ENCODE measurements at places on chromosomes 11 and 22. TPM values are rescaled to one million over a fixed set of nuclear protein-coding genes. Genes with fewer than 3 reads are reported as not detected.
A peak's percentile ranks its signal among the peaks of the same experiment; 100 is the strongest.

The GRAP2 gene
- 0.58 TPM for total RNA-seq

The TRPM5 gene
- total RNA-seq = 0.84 TPM

The CHST1 gene
- total RNA-seq = 0.31 TPM

The ESAM gene
- 1.4 TPM for total RNA-seq

The PRG3 gene
- not detected for total RNA-seq

The TTLL8 gene
- not detected for total RNA-seq

The RIC3 gene
- total RNA-seq = 23.4 TPM

The HEPN1 gene
- total RNA-seq = not detected

The OR2D2 gene
- total RNA-seq = 0.53 TPM

The KCNK4 gene
- not detected for total RNA-seq

The CNTF gene
- total RNA-seq = 3.9 TPM

The INCENP gene
- 58.0 TPM for total RNA-seq

The NCAM1 gene
- total RNA-seq = 27.3 TPM

- DNase-seq = no peak
Measured at GRCh38 chr11:105610871-105611571, 1.1 kb downstream of the GRIA4 start.

GRCh38 chr11:46207270-46207669, 70.2 kb upstream of the CREB3L1 start:
- no peak for DNase-seq

GRCh38 chr11:96144553-96144952, 198.4 kb downstream of the MAML2 start:
- no peak for DNase-seq

GRCh38 chr11:69915501-69916250, 96.5 kb upstream of the FGF3 start:
- DNase-seq = peak; percentile 76

- no peak for DNase-seq
Measured at GRCh38 chr22:24697621-24698082, 76.9 kb downstream of the PIWIL3 start.

DNA sequence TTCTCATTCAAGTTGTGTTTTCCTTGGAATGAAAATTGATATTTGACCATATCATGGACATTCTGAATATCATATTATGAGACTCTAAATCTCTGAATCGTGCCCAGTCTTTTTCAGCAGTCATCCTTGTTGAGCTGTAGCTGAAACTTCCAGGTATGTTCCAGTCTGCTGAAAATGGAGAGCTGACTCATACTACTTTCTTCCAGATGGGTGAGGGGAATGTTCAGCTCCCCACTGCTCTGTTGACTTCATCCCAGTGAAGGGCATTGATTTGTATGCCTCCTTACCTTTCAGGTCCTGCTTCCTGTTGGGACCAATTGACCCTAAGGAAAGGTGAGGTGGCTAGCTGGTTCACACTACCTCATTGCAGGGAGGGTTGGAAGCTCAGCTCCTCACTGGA, 3.5 kb downstream of the OR5P2 start:
- DNase-seq = no peak

DNA sequence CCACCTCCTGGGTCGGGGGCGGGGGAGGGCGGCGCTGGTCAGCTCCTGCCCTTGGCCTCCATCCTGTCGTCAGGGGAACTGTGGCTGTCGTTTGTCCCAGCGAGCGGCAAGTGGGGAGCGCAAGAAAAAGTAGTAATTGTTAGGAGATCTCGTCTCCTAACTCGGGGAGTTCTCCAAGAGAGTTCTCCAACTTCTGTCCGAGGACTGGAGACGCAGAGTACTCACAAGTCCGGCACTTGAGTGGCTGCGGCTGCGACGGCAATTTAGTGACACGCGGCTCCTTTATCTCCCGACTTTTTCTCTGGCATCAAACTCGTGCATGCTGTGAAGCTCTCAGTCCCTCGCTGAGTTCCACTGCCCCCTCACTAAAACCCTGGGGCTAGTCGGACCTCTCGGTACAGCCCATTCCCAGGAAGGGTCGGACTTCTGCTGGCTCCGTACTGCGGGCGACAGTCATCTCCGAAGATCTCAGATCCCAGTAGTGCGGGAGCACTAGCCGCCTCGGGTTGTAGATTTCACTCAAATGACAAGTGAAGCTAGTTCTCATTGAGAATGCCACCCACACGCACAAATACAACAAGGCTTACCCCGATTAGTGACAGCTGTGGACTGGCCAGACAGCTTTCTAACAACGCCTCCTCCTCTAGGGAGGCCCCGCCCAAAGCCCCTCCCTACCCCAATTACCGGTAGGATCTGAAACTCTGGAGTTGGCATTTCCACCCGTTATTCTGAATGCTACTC, at the start of gene PGR:
TSS of gene PGR (minus strand) at position 611 of the 741 bp plus-strand sequence. CDS start 743 bp downstream, outside the sequence.
- DNase-seq = peak; percentile 8

GRCh38 chr11:73280626-73281025, 8.5 kb downstream of the P2RY6 start:
- DNase-seq = no peak

DNA sequence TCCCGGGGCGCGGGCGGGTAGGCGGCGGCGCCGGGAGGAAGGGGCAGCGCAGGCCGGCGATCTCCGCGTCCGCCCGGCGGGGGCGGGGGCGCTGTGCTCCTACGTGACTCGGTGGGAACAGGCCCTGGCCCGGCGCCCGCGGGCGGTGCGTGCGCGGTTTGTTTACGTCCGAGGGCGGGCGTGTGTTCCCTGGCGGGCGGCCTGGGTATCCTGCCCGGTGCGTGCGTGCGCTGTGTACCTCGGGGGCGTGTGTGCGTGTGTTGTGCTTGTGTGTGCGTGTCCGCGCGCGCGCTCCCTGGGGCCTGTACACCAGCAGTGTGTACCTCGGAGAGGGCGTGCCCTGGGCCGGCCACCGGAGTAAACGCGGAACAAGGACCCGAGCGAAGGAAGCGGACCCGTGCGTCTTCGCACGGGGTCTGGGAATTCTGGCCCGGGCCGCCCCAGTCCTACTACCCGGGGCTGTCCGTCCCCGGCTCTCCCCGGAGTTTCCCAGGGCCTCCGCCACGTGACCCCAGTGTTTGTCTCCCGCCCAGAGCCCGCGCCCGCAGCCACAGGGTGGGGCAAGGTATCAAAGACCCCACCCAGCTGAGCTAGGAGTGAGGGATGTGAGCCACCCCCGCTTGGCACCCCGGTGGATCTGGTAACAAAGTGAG, 769 bp downstream of the MAFF start:
- DNase-seq = peak; percentile 50

GRCh38 chr22:25959818-25960774, 209.2 kb upstream of the SEZ6L start:
- no peak for DNase-seq

GRCh38 chr11:134022748-134023147, 46.1 kb upstream of the JAM3 start:
- no peak for DNase-seq

- DNase-seq = no peak
Measured at GRCh38 chr22:20173772-20174171, 22.9 kb upstream of the CCDC188 start.

DNA sequence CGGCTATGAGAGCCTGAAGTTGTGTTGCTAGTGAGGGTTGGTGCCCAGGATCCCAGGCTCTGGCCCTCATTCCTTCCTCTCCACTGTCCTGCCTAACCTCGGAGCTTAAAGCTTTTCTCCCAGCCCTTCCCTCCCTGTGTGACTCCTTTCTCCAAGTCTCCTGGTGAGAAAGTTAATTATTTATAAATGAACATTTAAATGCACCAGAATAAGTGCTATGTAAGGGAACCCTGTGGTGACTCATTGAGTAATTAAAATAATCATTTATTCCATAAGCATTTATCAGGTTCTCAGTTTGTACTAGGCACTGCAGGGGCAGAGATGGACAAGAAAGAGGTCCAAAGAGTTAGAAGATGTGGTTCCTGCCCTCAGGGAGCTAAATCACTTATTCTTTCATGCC, 89.1 kb upstream of the ISX start:
- no peak for DNase-seq

GRCh38 chr11:58578136-58578634, 678 bp upstream of the ZFP91 start:
- DNase-seq = peak; percentile 84

- no peak for DNase-seq
Measured at GRCh38 chr11:61996933-61997332, 29.5 kb upstream of the FTH1 start.

DNA sequence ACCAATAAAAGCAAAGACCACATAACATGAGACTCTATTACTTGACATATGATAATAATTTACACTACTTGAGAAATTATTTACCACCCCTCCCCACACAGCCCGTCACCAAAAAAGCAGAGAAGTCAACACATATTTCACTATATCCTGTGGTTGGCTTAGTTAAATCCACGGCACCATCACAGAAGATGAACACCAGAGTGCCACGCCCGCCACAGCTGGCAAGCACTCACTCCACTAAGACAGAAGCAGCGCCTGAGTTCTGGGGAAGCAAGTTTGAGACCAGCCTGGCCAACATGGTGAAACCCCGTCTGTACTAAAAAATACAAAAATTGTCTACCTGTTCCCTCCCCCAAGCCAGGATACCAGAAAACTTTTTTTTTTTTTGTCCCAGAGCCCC, 53.1 kb downstream of the PACSIN2 start:
- no peak for DNase-seq

- no peak for DNase-seq
Measured at GRCh38 chr11:73664877-73665276, 18.5 kb downstream of the PLEKHB1 start.

DNA sequence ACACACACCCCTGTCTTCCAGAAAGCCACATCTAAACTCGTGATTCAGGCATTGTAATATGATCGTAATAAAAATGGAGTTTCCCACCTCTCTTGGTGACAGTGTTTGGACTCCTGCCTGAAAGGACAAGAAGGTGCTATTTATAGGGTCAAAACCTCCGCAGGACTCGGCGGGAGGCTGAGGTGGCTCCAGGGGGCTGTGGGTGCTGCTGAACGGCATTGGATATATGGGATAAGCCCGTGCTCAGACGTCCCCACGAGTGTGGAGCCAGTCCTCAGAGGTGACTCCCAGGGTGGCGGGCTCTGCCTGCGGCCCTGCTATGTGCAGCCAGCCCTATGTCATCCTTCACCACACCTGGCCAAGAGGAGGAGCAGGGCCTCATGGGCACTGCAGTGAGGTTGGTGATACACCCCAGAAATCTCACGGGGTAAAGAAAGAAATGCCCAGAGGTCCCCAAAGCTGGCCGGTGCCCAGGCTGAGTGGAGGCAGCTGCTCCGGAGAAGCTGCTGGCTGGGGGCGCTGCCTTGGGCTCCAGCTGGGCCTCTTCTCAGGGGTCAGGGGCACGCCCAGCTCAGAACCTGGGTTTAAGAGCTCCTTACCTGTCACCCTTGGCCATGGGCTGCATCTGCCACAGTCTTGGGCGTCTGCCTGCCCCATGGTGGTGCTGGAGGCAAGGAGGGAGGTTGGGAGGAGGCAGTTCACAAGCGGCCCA, 5.1 kb upstream of the OSBPL5 start:
- no peak for DNase-seq

- DNase-seq = no peak
Measured at GRCh38 chr11:86313793-86314192, 11.8 kb downstream of the HIKESHI start.

- DNase-seq = no peak
Measured at GRCh38 chr11:74686792-74687191, 44.4 kb downstream of the CHRDL2 start.

GRCh38 chr11:85627332-85627997, at the start of gene DLG2:
DLG2 (minus strand) TSS chr11:85627344.
- no peak for DNase-seq

DNA sequence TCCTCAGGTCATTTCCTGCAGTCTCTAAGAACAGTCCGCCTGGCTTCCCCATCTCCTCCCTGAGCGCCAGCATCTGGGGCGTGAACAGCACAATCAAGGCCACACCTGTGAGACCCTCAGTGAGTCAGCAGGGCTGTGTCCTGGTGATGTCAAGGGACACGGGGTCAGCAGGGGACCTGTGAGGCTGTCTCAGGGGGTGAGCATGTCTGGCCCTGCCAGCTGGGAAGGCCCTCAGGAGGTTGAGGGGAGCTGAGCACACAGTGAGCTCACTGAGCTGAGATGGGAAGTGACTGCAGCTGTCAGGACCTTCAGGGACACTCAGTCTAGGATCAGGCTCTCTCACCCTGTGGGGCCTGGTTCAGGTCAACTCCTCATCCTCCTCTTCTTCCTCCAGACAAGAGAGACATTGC, 46.6 kb upstream of the VPREB1 start:
- no peak for DNase-seq

DNA sequence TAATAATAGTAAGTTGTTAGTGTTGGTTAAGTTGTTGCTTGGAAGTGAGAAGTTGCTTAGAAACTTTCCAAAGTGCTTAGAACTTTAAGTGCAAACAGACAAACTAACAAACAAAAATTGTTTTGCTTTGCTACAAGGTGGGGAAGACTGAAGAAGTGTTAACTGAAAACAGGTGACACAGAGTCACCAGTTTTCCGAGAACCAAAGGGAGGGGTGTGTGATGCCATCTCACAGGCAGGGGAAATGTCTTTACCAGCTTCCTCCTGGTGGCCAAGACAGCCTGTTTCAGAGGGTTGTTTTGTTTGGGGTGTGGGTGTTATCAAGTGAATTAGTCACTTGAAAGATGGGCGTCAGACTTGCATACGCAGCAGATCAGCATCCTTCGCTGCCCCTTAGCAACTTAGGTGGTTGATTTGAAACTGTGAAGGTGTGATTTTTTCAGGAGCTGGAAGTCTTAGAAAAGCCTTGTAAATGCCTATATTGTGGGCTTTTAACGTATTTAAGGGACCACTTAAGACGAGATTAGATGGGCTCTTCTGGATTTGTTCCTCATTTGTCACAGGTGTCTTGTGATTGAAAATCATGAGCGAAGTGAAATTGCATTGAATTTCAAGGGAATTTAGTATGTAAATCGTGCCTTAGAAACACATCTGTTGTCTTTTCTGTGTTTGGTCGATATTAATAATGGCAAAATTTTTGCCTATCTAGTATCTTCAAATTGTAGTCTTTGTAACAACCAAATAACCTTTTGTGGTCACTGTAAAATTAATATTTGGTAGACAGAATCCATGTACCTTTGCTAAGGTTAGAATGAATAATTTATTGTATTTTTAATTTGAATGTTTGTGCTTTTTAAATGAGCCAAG, 2.7 kb downstream of the NEAT1 start:
- DNase-seq = no peak

DNA sequence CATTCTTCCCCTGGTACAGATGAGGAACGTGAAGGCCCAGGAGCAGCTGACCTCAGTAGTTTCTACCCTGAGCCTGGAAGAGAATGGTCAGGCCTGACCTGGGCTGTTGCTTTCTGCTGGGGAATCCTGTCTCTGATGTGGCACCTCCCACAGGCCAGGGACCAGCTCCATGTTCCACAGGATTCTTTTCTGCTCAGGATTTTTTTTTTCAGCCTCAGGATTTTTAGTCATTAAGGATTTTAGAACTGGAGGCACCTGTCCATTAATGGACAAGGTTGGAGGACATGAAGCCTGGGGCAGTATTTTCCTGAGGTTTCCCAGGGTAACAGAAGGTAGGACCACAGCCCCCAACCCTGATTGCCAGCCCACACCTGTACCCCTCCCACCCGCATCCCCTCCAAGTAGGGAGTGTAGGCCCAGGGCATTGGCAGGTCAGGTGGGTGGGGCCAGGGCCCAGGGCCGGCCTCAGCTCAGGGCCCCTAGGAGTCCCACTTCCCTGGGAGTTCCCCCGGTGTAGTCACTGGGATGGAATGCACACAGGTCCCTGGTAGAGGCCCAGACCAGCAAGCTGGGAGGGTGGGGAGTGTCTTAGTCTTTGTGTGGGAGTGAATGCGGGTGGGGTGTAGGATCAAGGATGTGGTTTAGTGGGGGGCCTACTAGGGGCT, 16.1 kb downstream of the BIK start:
- DNase-seq = no peak
